ENCODE measurements at places on chromosomes 16 and 17.

DNA sequence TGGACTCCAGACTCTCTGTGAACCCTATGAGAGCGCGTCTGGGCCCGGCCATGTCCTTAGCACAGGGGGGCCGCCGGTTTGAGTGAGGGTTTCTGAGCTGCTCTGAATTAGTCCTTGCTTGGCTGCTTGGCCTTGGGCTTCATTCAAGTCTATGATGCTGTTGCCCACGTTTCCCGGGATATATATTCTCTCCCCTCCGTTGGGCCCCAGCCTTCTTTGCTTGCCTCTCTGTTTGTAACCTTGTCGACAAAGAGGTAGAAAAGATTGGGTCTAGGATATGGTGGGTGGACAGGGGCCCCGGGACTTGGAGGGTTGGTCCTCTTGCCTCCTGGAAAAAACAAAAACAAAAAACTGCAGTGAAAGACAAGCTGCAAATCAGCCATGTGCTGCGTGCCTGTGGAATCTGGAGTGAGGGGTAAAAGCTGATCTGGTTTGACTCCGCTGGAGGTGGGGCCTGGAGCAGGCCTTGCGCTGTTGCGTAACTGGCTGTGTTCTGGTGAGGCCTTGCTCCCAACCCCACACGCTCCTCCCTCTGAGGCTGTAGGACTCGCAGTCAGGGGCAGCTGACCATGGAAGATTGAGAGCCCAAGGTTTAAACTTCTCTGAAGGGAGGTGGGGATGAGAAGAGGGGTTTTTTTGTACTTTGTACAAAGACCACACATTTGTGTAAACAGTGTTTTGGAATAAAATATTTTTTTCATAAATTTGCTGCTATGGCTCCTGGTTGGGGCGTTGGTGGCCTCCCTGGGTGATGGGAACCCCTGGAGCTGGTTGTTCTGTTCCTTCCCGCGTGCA is 23.1 kb downstream of the STAT5A start:
- DNase-seq = no peak

- DNase-seq = no peak
These were observed 74.3 kb downstream of the TIMM22 start for GRCh38 chr17:1071103-1071825.

DNA sequence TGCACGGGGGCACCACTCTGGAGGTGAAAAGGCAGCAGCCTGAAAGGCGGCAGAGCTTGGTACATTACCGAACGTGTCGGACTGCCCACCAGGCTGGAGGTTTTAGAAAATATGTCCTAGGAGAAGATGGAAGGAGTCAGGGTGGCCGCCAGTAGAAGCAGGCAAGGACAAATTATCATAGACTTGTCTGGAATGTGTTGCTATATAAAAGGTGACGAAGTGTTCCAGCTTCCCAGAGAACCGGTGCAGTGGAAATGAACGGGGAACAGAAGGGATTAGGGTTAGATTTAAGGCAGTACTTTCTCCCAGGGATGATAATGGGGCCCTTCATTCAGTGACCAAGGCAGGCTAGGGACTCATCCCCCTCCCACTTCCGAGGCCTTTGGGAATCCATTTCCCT is 27.4 kb downstream of the PIPOX start:
- no peak for DNase-seq

DNA sequence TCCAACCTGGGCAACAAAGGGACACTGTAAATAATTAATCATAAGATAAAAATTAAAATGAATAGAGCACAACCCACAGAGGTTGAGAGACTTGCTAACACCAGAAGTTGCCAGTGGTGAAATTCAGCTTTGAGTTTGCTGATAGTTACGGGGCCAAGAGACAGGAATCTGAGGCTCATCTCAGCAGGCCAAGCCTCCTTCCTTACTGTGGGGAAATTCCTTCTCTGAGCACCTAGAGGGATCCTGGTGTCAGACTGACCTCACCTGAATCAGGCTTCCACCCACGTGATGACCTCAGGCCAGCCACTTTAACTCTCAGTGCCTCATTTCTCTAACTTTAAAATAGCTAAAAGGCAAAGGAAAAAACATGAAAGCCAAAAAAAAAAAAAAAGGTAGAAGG is 4.7 kb downstream of the ABAT start:
- no peak for DNase-seq

GRCh38 chr16:28082624-28083023 is 19.1 kb upstream of the GSG1L start:
- no peak for DNase-seq

DNA sequence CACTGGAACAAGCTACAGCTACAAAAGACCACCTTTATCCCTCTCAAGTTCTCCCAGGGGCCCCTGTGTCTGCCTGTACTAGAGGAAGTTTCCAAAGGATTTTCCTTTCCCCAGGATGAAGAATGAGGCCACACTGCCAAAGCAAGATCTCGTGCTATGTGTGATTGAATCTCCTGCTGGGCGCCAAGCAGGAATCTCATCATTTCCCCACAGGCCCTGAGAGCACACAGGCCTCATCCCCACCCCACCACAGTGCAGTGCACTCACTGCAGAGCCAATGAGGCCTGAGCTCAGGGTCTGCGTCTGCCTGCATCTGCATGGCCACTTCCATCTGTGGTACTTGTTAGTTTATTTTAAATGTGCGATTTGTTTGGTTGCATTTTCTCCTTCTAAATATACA is 387.4 kb upstream of the ASIC2 start:
- DNase-seq = no peak

- peak; percentile 38 for DNase-seq
These were observed 6.9 kb upstream of the CES3 start for GRCh38 chr16:66954097-66954659.

GRCh38 chr17:51217946-51218345 is 41.9 kb downstream of the MBTD1 start:
- no peak for DNase-seq

GRCh38 chr17:2043785-2044184 is 2.0 kb downstream of the OVCA2 start:
- DNase-seq = no peak

GRCh38 chr16:4426021-4426684 is 485 bp downstream of the DNAJA3 start:
- DNase-seq = no peak

DNA sequence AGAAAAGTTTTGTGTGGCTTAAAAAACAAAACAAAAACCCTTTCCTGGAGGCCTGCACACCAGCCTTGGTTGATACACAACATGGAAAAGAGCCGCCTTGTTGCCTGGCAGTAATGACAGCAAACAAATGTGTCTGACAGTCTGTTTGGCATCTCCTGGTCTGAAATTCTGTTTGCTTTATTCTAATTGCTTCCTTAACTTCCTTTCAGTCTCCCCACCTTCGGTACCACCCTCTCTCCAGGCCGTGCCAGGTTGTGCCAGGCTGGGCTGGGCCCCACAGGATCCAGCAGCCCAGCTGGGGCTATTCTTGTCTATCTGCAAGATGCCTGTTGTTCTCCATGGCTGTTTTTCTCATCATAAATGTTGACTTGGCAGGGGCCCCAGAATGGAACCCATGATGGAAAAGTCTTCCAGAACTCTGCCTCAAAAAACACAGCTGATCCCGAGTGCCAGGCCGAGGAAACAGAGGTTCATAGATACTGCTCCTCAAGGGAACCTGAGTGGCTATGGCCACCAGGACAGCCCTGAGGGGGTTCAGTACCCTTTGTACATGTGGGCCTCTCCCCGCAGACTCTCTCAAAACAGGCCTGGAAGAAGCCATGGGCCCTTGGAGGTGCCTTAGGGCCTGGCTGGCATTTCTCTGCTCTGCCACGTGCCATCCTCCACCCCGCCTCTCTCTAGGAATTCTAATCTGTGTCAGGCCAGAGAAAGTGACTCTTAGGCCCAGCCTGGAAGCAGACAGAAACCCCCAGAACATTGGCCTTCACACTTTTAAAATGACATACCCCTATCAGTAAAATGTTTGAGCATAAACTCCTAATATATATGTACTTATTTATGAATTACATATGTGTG is 50.5 kb downstream of the YPEL2 start:
- DNase-seq = no peak

DNA sequence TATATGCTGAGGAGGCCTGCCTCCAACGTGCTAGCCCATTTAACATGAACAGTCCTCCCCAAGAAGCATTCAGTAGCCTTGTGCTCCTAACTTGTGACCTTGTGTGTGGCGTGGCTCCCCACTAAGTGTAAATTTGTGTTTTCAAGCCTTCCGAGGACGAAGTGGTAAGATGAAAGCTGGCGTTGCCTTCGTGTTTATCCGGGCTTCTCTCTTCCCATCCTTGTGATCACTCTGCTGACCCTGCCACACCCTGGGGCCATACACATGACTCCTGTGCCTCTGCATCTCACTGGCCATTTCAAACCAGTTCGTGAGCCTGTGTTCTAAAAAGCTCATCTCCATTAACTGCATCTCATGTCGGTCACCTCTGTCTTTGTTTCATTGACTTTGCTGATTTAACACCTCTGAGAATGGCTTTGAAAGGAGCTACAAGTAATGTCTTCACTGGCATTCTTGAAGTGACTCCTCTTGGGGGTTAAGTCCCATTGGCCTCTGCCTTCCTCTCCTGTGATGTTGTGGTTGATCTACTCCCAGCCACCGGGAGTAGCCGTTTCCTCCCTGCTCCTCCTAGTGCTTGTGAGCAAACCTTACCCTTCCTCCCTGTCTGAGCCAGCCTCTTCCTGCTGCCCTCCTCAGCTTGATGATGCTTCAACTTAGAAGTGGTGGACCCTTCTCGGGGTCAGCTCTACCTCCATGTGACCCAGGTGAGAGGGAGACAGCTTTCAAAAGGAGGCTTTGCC is 27.4 kb upstream of the NAGLU start:
- no peak for DNase-seq

DNA sequence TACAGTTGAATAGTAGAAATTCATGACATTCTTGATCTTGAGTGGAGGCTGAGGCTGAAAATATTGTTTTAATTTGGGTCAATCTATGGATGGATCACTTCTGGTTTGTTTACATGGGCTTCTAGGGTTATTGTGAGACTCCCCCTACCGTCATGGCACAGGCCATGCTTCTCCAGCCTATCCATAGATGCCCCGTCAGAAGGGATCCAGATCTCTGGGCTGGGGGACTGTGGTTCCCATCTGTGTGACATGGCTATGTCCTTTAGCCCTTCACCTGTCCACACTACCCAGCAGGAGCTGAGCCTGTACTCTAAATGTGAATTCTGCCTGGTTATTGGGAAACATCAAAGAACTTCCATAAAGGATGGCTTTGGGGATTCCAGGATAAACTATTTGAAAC is 160.4 kb downstream of the ABCC12 start:
- DNase-seq = peak; percentile 13

DNA sequence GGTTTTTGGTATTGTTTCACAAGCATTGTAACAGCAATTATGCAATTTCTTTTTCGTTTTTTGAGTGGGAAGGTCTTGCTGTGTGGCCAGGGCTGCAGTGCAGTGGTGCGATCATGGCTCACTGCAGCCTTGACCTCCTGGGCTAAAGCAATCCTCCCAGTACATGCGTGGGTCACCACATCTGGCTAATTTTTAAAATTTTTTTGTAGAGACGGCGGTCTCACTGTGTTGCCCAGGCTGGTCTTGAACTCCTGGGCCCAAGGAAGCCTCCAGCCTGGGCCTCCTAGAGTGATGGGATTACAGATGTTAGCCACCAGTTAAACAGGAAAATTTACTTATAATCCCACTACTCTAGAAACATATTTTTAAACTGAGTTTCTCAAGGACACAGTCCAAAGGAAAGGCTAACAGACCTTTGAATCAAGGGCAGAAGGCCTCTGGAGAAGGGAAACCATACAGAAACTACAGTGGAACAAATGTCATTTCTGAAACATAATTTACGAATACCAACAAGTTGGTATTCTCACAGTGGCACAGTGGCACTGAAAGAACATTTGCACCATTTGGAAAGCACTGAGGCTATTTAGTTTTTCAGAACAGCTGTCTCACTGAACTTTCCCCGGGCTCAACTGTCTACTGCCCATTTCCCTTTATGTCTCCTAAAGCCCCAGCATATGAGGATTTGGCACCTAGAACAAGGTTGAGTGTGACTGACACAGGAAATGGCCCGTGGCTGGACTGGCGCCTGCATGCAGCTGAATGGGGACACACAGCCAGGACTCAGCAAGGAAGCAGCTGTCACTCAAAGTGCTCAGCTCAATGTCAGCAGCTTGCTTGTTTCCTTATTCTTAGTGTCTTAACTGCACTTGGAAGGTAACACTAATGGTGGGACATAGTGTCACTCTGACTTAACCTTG is 2.8 kb upstream of the PRKAR1A start:
- DNase-seq = no peak

GRCh38 chr16:70664325-70665112 is 18.2 kb downstream of the IL34 start:
- no peak for DNase-seq

DNA sequence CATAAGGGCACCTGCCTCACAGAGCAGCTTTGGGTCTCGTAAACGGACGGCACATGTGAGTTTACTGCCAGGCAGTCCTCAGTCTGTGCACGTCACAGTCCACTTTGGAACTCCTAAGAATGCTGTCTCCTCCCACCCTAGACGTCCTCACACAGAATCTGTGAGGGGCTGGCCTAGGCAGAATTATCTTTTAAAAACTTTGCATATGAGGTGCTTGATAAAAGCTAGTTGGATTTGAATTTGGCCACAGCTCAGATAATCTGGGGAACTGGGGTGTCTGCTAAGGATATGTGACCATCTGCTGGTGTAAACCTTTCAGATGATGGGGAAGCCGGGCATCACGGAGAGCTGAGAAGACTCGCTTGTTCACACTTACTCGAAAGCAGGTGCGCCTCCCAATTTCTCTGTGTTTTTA is 64.4 kb downstream of the METRNL start:
- no peak for DNase-seq

GRCh38 chr17:46832945-46833839 is 14.7 kb upstream of the WNT3 start:
- DNase-seq = no peak

DNA sequence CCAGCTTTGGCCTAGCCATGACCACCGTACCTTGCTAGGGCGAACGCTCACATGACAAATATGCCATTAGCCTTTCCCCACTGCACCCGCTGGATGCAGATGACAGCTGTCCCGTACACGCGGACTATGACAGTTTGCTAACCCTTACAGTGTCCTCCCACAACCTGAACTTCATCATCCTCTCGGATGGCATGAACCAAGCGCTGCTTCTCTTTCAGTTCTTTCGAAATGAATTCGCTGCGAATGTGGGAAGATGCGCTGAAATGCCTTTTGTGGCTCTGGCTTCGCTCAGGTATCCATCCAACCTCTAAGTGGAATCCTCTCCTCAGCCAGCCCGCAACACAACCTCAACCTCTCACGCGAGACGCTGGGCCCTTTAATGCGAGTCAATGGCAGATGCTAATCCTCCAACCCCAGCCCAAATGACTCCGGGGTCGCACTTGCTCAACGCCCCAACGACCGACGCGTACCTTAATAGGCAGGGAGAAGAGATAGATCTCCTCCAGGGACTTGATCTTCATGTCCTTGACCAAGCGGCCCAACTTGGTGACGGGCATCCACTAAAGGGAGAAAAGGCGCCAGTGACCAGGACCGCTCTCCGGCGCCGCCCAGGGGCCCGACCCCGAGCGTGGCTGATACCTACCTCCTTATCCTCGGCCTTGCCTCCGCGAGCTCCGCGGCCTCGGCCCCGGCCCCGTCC is 670 bp downstream of the RPS2 start:
- DNase-seq = no peak

GRCh38 chr17:28896491-28896883 is 1.0 kb downstream of the FLOT2 start:
- no peak for DNase-seq

GRCh38 chr17:31235110-31235509 is 61.9 kb downstream of the OMG start:
- DNase-seq = no peak

All from H1 (cell line).